ENCODE measurements at places on chromosomes 6 and 20. TPM values are rescaled to one million over a fixed set of nuclear protein-coding genes. Genes with fewer than 3 reads are reported as not detected.

The SNPH gene
- total RNA-seq: 3.5 TPM

The PREP gene
- total RNA-seq: 17.1 TPM

The KCNB1 gene
- total RNA-seq: 0.60 TPM

The KHDC1 gene
- total RNA-seq: 0.25 TPM

The PDYN gene
- total RNA-seq: not detected

The SIRT5 gene
- 8.7 TPM for total RNA-seq

The SLC25A27 gene
- total RNA-seq: 20.0 TPM

The CAPN11 gene
- 0.14 TPM for total RNA-seq

The CAGE1 gene
- total RNA-seq: not detected

The LY6G6F gene
- total RNA-seq: not detected

The ZBTB22 gene
- 26.5 TPM for total RNA-seq

The OLIG3 gene
- total RNA-seq: not detected

The SLC17A5 gene
- total RNA-seq: 17.6 TPM

The C6orf58 gene
- total RNA-seq: not detected

The RIMS1 gene
- total RNA-seq: not detected
